ENCODE measurements at places on chromosomes 5 and 9.

- DNase-seq: no peak
Observed at GRCh38 chr5:136089791-136090190, 42.9 kb upstream of the SMAD5 start.

- DNase-seq: no peak
Observed at GRCh38 chr5:8961956-8962355, 583.9 kb downstream of the SEMA5A start.

DNA sequence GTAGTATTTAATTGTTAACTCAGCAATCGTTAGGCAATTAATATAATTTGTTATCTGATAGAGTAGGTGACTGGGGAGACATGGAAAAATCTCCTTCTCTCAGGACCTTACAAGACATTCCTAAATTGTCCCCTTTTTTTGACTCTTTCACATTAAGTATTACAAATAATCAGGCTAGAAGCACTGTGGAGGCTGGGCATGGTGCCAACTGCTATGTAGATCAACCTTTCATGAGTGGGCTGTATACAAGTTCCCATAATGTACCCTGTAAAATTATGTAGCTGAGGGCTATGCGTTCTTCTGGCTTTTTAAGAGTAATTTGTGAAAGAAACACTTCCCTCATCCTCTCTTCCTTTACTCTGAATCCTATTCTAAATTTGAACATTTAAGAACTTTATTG, 140.2 kb downstream of the NFIB start:
- DNase-seq: no peak

DNA sequence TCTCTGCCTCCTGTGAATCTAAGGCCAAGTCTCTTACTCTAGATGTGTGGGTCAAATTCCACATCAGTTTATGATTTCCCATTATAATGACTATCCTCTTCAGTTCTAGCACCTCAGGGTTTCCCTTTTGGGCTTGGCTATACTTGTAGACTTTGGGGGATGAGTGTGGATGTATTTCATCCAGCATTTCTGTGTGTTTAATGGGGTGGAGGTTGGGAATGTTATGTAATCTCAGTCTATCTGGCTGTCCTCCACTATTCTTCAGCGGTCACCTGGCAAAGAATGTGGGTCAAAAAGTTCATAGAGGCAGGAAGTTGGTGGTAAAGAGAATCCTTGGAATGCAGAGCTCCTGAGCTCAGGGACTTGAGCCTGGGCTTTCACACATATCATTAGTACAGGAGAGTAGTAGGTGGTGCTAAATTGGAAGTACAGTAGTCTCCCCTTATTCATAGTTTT, 64.9 kb downstream of the CFAP95 start:
- DNase-seq: no peak

DNA sequence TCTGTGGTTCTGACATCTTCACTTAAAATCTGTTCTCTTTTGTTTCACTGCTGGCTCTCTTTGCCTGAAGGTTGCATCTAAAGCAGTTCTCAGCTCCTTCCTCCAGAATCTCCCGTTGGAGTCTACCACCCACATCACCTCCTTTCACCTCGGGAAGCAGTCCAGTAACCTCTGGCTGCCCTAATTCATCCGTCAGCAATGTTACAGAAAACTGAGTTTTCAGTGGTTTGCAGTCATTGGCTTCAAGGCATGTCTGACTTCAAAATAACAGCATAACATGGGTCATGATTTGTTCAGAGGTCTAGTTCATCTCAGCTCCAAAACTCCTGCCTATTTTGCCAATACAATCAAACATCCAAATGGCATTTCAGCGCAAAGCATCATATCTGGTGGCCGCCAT, 107.7 kb downstream of the GOLPH3 start:
- no peak for DNase-seq

DNA sequence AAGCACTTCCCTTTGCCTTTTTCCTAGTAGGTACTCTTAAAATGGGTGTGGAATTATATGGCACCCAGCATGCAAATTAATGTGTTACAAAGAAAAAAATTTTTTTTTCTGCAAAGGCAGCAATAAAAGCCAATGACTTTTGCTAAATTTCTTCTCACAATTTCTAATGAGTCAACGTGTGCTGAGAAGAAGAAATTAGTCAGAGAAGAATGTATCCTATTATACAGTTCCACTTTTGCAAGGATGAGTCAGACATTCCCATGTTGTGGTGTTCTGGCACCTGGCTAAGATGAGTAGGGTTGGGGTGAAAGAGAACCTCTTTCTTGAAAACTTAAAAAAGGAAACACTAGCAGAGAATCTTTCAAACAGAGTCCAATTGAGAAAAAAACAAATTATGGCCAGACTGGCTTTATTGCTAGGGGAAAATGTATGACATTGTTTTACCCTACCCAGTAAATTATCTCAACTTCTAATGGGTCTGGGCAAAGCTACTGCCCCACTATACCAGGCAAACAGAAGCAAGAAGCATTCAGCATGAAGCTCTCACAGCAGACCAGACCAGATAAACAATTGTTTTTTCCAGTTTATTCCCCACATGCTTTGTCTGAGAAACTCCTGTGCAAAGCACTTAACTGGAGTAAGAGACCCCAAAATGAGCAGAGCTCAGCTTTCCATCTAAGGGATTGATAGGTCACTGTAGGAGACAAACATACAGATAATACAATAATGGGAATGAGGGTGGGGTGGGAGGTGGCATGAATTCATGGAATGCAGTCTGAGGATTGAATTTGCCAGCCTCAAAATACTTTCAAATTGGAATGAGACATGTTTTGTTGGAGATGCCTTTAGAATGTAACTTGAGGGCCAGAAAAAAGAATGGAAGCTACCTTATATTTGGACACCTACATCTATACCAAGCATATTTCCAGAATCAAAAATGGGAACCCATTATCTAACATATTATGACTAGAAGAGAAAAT, 220.8 kb upstream of the RFX3 start:
- DNase-seq: no peak

GRCh38 chr9:118640836-118641560, 728.2 kb downstream of the BRINP1 start:
- no peak for DNase-seq

DNA sequence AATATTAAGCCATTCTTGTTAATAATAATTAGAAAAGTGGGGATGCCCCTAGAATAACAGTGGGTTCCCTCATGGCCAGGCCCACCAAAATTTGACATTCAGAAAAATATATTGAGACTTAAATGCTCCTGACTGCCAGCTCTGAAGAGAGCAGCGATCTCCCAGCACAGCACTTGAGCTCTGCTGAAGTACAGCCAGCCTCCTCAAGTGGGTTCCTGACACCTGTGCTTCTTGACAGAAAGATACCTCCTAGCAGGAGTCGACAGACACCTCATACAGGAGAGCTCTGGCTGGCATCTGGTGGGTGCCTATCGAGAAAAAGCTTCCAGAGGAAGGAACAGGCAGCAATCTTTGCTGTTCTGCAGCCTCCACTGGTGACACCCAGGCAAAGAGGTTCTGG, 261.5 kb downstream of the DTWD2 start:
- no peak for DNase-seq

Data from CD4-positive, alpha-beta T cell treated with Interleukin-12 subunit alpha and Interleukin-12 subunit beta, for 1 hour (primary cell).